GM23248 (cell line): ENCODE measurements at places on chromosomes 1 and 21.
A peak's percentile ranks its signal among the peaks of the same experiment; 100 is the strongest.

DNA sequence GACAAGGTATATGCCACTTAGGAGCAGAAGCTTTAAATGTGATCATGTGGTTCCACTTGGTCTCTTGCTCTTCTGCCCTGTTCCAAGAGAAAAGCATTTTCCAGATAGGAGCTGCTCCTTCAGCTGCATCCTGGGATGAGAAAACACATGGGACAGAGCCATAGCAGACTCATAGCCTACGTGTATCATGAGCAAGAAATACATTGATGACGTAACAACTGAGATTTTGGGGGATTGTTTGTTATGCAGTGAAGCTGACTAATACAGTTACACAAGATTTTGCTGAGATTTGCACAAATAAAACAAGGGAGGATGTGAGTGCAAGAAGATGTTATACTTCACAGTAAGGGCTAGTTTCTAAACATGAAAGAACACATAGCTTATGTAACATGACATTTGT is 36.0 kb upstream of the IRF2BP2 start:
- no peaks in the 10 kb centered on the region for H3K36me3 ChIP-seq
- no peaks in the 10 kb centered on the region for H3K27me3 ChIP-seq
- no peak overlapping the region for H3K4me3 ChIP-seq
- DNase-seq, result no peak

GRCh38 chr1:81125672-81126071 is 675.1 kb upstream of the ADGRL2 start:
- no peak overlapping the region for H3K27ac ChIP-seq
- H3K4me3 ChIP-seq, result no peak overlapping the region
- no peaks in the 10 kb centered on the region for H3K4me1 ChIP-seq
- H3K27me3 ChIP-seq, result no peaks in the 10 kb centered on the region
- no peaks in the 10 kb centered on the region for H3K36me3 ChIP-seq

DNA sequence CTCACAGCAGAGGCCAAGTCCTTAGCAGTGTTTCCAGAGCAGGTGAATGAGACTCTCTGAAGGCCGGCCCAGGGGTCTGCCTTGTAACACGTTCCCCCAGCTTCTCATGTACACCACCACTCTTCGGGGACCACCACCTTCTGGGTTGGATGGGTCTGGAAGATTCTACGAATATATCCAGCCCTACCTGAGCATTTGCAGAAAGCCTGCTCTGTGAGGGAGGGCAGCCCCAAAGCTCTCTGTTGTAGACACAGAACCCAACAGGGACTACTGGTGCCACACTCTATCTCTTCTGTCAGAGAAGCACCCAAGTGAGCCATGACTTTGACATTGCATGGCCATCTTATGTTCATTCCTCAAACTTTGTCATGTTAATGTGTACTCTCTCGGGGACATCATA is 61.8 kb downstream of the CD247 start:
- DNase-seq, result no peak
- no peak overlapping the region for H3K4me3 ChIP-seq
- no peaks in the 10 kb centered on the region for H3K4me1 ChIP-seq
- no peak overlapping the region for H3K27ac ChIP-seq
- peaks cover 19% of the 10 kb centered on the region for H3K27me3 ChIP-seq
- H3K36me3 ChIP-seq, result no peaks in the 10 kb centered on the region

DNA sequence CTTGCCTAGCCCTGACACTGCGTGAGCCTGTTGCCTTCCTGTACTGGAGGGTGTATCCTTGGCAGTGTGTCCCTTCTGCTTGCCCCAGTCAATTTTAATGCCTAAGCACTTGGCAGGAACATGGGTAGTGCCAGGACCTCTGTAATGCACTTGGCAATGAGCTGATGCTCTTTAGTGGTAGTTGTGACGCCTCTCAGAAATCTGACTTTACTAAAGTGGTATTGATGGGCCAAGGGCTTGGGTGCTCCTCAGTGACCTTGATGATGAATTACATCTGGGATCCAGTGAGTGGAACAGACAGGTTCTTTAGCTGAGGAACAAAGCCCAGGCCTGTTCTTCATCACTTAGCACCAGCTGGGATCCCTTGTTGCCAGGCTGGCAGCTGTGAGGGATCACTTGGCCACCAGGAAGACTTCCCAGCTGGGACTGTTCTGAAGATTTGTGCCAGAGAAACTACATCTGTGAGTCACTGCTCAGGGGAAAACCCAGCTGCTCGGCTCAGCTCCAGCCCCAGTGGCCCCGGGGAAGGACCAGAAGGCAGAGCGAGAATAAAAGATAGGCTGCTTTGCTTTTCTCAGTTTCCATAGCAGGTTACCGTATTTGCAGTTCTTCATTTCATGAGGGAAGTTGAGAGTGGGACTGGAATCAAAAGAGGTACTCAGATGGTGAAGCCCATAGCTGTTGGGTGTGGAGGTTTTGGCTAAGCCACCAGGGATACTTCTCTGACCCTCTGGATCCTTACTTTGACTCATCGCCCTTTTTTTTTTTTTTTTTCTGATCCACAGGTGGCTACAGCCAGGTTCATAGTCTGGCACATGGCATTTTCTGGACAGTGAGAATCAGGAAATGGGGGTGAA is 28.5 kb upstream of the KCNA2 start:
- peak; percentile 64 for DNase-seq
- peaks cover 29% of the 10 kb centered on the region for H3K27me3 ChIP-seq
- H3K36me3 ChIP-seq, result no peaks in the 10 kb centered on the region
- no peak overlapping the region for H3K27ac ChIP-seq
